ENCODE measurements at places on chromosomes 1 and 21.

DNA sequence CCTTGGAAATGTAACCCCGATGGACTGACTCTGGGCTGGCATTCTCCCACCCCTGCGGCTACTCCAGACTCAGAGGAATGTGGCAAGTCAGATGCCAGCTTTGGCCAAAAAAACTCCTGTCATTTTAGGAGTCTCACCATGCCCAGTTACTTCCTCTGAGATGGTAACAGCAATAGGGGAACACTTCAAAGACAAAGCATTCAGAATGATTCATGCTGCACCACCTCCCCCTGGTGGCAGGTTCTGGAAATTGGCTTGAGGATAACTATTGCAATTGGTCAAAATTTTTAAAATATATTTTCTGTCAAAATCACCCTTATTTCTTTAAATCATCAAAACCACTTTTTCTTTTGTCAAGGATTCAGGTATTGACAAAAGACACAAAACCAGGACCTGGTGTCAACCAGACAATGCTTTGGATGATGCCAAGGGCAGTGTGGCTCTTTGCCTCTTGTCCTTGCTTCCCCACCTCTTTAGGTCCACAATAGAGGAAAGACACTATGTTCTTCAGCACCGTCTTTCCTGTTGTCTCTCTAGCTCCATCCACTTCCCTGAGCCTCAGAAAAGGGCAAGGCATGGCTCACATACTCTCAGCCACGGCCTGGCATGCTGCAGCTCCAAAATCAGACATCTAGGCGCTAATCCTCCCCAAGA is 9.9 kb upstream of the CDCA8 start:
- DNase-seq: peak; percentile 35

- DNase-seq: no peak
These were observed 1039.4 kb upstream of the B3GALT2 start for GRCh38 chr1:194225821-194226220.

DNA sequence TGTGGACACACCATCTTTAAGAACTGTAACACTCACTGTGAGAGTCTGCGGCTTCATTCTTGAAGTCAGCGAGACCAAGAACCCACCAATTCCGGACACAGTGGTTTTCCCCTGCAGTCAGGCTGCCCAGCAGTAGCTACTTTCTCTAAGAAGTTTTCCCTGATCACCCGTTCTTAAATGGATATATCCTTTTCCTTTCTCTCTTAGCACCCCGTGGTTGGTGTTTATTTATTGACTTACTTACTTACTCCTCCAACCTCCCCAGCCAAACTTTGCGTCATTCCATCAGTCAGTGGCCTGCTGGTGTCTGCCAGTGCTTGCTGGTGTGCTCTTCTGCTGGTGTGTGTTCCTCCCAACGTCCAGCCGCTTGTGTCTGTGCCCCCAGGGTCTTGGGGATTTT is 264.8 kb downstream of the GPR52 start:
- DNase-seq: no peak

- no peak for DNase-seq
These were observed 227.2 kb downstream of the SLC45A1 start for GRCh38 chr1:8545078-8545477.

DNA sequence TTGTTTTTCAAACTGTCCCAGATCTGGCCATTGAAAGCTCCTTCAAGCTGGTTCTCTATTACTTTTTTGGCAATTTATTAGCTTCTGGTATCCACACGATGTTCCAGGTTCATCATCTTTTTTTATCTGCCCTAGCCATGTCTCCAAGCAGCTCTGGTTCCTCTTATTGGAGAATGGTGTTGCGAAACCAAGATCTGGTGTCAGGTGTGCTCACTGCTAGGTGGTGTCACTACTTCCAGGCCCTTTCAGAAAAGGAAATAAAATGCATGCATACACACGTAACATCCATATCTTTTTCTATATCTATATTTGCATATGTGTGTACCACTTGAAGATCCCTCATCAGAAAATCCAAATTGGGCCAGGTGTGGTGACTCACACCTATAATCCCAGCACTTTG is 53.3 kb downstream of the GATAD2B start:
- no peak for DNase-seq

DNA sequence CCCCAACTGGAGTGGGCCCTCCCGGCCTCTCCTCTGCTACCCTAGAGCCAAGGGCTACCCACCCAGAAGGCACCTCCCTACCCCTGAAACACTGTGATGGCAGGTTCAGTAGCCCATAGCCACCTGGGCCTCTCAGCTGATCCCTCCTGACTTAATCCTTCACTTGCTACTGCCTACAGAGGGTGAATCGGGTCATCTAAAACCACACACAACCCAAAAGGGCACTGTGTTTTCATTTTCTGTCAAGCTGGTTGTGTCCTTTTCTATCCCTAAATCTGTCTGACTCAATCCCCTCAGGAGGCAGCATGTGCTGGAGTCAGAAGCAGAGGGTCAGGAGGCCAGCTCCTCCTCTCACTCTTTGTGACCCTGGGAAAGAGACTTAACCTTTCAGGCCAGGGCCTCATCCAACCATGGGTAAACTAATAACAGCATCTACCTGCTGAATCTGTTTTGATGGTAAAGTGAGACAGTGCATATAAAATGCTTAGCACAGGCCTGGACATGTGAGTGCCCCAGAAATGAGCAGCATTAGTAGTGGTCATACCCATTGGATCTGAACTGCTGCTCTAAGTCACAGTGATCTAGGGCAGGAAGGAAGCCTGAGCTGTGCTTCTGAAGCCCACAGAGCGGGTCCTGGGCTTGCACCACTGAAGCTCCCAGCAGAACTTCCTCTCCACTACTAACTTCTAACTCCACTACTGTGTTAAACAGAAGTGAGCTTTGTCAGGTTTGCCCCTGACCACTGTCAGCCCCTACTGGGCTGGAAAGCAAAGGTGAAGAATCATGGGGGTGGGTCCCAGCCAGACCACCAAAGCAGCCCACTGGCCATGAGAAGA is 11.0 kb downstream of the PMVK start:
- DNase-seq: no peak

- no peak for DNase-seq
These were observed 14.5 kb upstream of the GBP3 start for GRCh38 chr1:89037186-89037585.

DNA sequence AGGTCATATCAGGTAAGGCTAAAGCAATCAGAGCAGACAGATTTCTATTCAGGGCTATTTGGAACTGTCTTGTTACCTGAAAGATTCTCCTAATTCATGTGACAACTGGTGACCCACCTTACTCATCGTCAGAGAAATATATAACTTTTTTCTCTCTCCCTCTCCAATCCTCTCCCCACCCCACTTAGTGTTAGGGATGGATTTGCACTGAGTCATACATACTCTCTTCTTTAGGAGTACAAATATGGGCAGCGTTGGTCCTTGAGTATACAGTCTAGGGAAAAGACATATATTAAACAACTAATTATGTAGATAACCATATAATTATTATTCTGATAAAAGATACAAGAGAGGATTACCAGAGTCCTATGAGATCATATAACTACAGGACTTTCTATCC is 246.3 kb downstream of the HHIPL2 start:
- DNase-seq: no peak

- no peak for DNase-seq
These were observed 159.9 kb downstream of the TRABD2B start for GRCh38 chr1:47837056-47837830.

DNA sequence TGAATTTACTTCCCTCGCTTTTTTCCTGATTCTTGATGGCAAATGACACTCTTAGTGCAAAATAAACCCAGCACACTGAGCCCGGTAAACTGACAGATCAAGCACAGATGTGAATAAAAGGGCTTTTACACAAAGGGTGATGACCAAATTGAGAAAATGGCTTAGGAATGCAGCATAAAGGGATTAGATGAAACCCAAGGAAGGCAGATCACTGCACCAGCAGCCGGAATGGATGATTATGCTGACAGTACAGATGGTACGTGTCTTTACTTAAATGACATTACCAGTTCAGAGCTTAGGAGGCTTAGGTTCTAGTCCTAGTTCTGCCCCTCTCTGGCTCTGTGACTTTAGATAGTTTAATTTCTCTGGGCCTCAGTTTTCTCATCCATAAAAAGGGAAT is 12.0 kb downstream of the PKP1 start:
- no peak for DNase-seq

DNA sequence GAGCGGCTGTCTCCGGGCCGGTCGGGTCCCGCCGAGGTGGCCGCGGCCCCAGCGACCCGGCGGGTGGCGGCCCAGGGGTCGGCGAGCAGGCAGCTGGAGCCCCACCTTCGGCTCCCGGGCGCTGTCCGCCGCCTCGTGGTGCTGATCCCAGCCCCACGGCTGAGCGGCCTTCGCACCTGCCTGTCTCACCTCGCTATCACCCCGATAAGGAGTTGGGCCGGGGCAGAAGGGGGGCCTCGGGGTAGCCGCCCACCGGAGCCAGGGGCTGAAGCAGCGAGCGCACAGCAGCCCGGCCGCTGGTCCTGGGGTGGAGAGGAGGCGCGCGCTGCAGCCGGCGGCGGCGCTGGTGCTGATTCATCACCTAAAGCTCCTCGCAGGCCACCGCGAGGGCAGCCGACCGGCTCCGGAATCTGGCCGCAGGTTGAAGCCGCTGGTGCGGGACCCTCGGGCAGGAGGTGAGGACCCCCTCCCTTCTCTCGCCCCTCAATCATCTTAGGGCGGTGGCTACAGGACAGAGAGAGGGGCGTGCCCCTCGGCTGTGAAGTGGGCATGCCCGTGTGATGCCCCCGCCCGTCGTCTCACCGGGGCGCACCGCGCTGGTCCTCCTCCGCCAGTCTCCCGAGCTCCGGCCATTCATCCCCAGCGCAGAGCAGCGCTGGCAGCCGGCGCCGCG is 575 bp downstream of the TRIM67 start:
- DNase-seq: peak; percentile 85

GRCh38 chr1:15090373-15090772 is 63.2 kb upstream of the TMEM51 start:
- peak; percentile 69 for DNase-seq

- no peak for DNase-seq
These were observed 51.5 kb downstream of the PRDM2 start for GRCh38 chr1:13751458-13751871.

GRCh38 chr1:201662646-201663045 is 123.7 kb downstream of the NAV1 start:
- no peak for DNase-seq

GRCh38 chr1:63671514-63671913 is 78.3 kb downstream of the PGM1 start:
- DNase-seq: no peak

DNA sequence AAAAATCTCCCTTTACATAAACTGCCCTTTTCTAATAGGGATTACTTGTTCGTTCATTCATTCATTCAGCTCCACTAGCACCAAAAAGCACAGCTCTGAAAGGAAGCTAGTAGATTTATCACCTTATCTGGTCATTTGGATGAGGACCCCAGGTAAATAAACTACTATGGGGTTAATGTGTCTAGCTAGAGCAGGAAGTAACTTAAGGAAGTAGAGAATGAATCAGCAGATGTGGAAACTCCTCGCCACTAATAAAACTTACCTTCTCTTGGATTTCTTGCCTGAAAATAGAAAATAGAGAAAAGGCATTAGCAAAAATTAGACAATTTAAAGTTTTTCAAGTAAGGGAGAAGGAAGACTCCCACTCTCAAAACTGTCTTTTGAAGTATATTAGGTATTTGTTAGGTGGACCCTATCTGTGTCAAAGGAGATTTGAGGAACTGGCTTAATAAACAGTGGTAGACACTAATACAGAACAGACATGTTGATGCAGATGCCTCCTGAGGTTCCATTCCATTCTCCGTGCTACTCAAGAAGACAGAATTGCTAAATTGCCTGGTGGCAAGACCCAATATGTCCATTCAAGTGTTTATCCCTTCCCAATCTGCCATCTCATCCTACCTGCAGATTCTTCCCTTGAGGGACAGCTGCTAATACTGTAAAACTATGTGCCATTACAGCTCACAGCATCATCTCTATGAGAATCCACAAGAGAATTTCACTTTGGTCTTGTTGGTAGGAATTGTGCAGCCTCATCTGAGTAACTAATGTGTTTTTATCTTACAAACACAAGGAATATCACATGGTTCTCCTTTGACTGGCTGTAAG is 14.9 kb downstream of the SELL start:
- DNase-seq: no peak

DNA sequence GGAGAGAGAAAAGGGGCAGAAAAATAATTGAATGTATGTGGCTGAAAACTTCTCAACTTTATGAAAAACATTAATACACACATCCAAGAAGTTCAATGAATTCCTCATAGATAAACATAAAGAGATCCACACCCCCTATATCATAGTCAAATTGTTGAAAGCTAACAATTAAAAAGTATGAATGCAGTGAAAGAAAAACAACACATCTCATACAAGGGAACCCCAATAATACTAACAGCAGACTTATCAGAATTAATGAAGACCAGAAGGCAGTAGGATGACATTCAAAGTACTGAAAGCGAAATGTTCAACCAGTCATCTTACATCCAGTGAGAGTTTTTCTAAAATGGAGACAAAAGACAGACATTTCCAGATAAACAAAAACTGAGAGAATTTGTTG is 134.4 kb downstream of the FMN2 start:
- DNase-seq: no peak

DNA sequence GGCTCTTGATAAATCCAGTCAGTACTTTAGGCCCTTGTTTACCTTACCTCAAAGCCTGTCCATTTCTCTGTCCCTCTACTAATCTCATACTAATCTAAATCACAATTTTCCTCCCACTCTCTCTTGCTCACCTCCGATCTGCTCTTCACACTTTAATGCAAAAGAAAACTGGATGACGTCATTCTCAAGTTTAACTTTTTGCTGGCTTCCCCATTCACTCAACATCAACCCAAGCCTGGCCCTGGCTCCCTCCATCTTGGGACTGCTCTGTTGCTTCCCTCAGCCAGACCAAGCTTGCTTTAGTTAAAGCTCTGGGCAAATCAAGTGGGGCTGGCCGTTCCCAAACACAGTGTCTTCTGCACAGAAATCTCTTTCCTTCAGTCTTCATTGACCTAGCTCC is 29.7 kb downstream of the COA6 start:
- no peak for DNase-seq

DNA sequence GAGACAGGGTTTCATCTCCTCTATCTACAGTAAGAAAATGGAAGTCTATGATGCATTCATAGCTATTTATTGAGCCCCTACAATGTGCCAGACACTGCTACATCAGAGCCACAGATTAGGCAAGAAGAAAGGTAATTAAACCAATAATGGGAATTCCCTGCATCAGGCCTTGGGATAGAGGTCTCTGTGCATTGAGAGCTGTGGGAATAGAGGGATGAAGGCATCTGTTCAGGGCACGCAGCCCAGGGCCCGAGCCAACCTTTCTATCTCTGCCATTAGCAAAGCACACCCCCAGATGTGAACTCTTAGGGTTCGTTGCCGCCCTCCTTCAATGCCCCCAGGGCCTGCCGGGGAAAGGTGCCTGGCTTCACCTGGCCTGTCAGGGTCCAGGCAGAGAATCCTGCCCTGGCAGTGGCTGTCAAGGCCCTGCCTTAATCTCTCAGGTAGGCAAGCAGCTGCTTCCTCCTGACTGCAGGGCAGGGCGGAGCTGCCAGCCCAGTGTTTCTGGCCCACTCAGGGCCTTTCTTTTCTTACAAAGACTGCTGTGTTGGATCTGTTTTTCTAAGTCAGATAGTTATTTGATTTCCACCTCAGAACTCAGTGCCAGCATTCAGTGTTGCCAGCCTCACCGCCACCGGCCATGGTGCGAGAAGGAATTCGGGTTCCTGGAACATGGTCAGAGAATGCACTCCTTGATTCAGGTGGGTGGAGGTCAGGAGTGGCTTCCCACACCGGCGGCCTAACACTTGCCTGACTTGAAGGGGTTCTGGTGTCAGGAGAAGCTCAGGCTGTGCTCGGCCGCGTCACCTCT is 76.1 kb downstream of the PGM1 start:
- DNase-seq: no peak

Data from HuH-7 (cell line).